ENCODE measurements at places on chromosomes 1 and 21.

GRCh38 chr1:220764757-220765156, 16.6 kb downstream of the MTARC2 start:
- DNase-seq = no peak

GRCh38 chr1:161719325-161719611, 2.1 kb upstream of the FCRLB start:
- no peak for DNase-seq

DNA sequence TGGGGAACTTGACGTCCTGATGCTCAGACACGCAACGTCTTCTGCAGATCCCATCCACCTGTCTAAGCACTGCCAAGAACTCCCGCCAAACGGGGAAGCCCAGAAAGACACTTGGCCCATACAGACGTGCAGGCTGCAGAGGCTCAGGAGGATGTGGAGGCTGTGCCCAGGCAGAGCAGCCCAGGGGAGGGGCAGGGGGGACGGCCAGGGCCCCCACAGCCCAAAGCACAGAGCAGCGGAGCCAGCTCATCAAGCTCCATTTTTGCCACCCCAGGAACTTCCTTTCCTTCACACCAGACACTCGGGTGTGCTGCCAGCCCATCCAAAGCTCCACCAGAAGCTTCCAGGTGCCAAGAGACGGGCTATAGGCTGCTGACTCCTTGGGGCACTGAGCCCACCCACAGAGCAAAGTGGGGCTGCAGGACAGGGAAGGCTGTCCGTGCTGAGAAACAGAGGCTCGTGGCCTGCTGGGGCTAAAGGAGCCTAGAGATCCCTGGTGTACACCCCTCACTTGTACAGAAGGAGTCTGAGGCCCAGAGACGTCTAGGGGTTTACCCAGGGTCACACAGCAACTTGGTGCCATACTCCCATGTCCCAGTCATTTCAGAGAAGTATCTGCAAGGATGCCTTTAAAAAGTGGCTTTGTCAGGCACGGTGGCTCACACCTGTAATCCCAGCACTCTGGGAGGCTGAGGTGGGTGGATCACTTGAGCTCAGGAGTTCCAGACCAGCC, 59.1 kb downstream of the ACOT7 start:
- no peak for DNase-seq

DNA sequence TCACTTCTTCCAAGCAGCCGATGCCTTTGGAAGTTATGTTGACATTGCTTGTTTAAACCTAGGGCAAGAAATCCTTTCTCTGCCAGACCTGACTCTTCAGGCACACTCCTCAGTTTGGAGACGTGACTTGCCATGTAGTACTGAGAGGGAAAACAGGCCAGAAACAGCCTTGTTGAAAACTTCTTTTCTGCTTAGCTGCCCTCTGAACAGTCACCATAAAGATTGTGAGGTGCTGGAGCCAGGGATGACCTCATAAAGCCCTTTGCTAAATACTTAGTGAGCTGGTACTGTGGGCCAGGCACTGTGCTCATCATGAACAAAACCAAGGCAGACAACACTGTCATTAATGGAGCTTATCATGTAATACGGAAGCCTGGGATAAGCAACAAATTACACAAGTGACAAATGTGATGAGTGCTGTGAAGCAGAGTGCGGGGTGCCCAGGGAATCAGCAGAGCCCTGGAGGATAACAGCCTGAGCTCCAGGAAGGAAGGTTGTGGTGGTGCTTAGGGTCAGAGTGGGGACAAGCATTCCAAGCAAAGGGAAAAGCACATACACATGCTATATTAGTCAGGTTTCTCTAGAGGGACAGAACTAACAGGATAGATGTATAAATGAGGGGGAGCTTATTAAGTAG, 42.4 kb downstream of the MTARC1 start:
- DNase-seq = peak; percentile 62

DNA sequence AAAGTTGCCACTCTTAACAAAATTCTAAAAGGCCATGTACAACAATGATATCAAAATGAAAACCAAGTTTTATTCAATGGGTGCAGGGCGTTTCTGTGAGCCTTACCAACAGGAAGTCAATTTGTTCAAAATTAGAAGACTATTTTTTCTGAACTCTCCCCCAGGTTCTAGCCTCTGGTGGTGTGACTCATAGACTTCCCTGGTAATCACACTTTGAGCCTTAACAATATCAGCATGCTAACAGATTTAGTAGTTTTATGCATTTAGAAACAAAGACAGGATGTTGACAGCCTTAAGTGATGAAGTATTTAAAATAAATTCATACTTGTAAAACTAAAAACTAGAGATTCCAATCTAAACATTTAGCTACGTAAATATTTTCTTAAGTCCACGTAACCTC, 88.4 kb downstream of the LRRC8C start:
- no peak for DNase-seq

GRCh38 chr1:71041806-71042205, 5.8 kb downstream of the PTGER3 start:
- no peak for DNase-seq

All from thyroid gland (tissue), 4 donors.